ENCODE measurements at places on chromosomes 7 and 10. TPM values are rescaled to one million over a fixed set of nuclear protein-coding genes. Genes with fewer than 3 reads are reported as not detected.

- no peak for DNase-seq
Measured at GRCh38 chr7:43533801-43534479, 49.0 kb upstream of the STK17A start.

- DNase-seq, result no peak
Measured at GRCh38 chr7:149817301-149817771, 20.8 kb upstream of the ZNF862 start.

DNA sequence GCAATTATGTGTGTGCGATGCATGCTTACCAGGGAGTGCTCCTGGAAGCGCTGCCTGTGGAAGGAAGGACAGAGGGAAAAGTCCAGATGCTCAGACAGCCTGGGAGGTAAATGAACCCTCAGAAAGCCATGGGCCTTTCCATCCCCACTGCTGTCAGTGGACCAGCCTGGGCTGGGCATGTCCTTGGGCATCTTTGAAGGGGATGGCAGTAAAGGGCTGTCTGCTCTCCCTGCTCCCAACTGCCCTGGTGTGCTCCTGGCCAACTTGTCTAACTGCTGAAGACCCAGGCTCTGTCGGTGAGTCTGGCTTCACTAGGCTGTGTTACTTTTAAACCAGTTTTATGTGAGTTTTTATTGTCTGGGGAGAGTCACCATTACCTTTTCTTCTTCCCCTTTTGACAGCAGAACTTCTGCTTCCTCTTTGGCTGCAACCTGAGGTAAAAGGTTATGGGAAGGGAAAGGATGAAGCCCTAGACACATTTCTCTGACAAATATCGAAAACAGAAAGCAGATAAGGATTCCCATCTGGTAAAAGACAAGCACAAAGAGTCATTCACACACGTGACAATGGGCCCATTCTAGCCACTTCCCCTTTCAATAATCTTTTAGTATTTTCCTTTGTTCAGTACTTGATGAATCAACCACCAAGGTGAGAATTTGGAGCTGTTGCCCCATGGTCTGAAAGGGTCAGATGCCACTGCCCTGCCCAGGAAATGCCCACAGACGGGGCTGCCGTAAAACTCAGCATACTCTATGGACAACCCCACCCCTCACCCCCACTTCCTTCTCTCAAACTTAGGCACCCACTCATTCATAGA, 27.6 kb upstream of the PIK3AP1 start:
- peak; percentile 57 for DNase-seq

GRCh38 chr7:14858866-14859265, 43.7 kb downstream of the DGKB start:
- no peak for DNase-seq

GRCh38 chr7:147047696-147048095, 931.1 kb downstream of the CNTNAP2 start:
- DNase-seq, result no peak

- no peak for DNase-seq
Measured at GRCh38 chr7:29969738-29970137, 19.9 kb downstream of the SCRN1 start.

DNA sequence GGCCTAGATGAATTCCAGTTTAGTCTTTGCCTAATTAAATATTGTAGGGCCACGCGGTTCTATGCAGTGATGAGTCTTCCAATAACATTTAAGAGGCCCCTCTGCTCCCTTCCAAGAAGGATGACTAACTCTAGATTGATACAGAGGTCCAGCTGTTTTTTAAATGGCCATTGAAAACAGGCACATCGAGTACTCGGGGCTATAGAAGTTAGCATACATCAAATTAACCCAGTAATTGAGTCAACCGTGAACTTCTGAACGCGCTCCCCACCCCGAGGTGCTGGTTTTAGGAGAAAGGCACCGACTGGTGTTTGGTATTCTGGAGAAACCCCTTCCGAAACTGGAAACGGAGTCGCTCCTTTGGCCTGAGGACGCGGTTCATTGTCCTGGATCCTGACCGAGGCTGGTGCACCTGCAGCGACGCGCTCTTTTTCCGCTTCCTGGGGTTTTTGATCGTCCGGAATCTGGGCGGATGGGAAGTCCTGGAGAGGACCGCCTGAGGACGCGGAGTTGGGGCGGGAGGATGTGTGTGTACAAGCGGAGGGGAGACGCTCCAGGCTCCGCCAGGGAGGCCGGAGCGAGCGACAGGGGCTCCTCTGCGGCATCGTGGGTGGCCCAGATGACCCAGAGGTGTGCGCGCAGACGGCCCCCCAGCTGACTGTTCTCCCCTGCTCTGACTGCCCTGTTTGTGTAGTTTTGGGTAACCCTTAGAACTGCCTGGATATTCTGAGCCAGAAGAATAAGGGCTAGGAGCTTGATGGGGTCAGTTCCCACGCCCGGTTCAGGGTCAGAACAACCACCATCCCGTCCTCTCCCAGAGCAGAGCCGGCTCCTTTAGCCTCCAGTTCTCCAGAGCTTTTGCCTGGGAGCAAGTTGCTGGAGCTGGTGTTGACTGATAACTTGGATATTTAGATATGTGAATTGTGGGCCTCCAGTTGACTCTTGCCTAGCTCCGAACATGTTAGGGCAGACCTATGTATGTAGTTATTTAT, 711 bp downstream of the FAM221A start:
- DNase-seq, result peak; percentile 5

DNA sequence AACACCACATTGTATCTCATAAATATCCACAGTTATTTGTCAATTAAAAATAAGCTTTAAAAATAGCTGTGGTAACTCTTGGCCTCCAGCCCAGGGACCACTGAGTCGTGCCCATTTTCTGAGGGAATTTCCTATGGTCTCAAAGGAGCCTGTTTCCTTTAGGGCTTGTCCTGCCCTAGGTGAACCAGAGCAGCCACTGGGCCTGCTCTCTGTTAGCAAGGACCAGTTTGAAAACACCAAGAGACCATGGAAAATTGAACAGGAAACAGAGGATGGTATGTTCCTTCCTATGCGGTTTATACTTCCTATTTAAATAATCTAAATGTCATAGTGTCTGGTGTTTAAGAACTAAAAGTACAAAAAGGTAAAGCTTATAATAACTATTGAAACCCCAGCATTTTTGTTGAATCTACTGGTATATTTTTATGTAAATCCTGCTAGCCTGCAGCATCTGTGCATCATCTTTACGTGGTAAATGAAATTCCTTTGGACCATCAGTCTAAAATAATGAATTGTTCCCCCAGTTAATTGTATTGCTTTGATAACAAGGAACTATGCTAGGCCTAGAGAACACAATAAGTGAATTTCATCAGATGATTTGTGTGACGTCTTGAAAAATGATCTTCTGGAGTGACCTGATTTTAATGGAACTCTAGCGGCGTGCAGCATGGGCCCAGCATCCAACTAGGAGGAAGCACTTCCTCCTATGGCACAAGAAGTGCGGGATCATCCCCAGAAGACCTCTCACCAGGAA, 333.7 kb downstream of the GFRA1 start:
- no peak for DNase-seq

DNA sequence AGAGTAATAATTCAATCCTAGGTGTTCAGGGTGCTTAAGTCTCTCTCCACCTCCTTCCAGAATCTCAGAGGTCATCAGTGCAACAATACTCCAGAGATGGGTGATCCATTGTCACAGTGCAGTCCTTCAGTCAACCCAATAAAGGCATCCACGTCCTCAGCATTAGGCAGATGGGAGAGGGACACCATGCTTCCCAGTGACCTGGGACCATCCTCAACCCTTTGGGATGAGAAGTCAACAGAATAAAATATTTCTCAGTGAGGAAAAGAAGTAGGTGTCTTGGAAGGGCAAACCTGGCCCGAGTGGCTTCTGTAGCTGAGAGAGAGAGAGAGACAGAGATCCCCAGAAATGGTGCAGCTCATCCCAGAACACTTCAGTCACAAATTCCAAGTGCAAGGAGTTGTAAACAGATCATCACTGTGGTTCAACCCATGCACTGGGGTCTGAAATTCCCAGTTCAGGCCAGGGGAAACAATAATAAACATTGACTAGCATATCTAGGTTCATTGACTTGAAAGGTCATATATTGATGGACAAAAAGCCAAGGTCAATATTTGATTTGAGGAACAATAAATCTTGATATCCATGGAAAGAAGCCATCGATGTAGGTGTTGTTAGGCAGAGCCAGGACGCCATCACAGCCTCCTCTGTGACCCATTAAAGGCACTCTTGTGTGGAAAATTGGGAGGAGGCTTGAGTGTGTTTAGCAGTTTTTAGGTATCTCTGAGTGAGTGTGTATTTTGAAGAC, 256.0 kb upstream of the ZMIZ1 start:
- DNase-seq, result no peak

DNA sequence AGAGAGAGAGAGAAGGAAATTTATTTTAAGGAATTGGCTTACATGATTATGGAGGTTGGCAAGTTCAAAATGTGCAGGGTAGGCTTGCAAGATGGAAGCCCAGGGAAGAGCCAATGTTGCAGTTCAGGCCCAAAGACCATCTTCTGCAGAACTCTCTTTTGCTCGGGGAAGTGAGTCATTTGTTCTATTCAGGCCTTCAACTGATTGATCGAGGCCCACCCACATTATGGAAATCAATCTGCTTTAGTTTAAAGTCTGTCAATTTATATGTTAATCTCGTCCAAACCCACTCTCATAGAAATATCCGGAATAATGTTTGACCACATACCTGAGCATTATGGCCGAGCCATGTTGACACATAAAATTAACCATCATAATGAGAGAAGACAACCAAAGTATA, 113.3 kb upstream of the CXCL12 start:
- no peak for DNase-seq

GRCh38 chr10:52143338-52143737, 170.7 kb upstream of the DKK1 start:
- DNase-seq, result no peak

DNA sequence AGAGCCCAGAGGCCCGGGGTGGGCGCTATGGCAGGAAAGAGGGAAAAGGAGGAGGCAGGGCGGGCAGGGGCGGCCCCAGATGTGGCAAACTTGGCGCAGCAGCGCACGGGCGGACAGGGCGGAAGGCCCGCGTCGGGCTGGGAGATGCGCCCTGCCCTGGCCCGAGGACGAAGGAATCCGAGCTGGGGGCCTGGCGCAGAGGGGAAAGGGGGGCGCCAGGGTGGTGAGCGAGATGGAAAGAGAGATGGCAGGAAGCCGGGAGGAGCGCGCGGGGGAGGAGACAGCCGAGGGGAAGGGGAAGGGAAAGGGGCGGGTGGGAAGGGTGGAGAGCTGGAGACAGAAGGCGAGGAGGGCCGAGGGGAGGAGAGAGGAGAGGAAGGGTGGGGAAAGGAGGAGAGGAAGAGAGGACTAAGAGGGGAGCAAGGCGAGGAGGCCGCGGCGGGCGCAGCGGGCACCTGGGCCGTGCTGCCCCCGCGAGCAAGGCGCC, at the start of gene MARVELD1:
Gene MARVELD1, plus strand, starts transcription at position 392 of the 487 bp plus-strand sequence. CDS start 147 bp downstream, outside the sequence.
- DNase-seq, result no peak

DNA sequence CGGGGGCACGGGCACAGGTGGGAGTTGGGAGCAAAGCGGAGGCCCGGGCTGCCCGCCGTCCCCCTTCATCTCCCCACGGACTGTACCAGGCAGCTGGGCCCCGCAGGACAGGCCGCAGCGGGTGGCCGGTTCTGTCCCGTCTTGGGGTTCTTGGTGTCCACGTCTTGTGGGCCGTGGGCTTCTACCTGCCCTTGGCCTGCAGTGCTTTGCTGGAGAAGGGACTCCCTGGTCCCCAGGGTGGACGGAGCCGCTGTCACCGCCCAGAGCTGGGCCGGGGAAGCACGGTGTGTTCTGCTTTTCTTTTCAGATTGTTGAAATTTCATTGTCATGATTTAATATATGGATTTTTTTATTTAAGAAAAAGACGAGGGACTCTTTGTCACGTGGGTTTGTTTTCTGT, 11.8 kb downstream of the MAFK start:
- no peak for DNase-seq

DNA sequence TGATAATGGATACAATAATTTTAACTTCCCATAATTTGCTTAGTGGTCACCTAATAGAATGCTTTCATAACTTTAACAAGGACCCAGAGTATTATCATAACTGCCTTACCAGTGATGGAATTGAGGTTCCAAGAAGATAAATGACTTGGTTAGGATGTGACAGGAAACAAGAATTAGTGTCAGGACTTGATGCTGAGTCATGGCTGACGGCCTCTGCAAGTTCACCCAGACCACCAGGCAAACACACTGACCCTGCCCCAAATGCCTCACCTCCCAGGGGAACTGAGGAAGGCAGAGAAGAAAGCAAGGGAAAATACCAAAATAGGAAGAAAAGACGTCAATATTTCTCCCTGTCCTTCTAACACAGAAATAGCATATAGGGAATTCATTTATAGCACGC, 636.3 kb downstream of the PARD3 start:
- no peak for DNase-seq

- DNase-seq, result peak; percentile 90
Measured at GRCh38 chr7:106071356-106071998, 40.6 kb downstream of the SYPL1 start.

The PDE6C gene
- total RNA-seq, result not detected

The TLX1 gene
- not detected for total RNA-seq

The SLC39A12 gene
- not detected for total RNA-seq

The ADRA2A gene
- total RNA-seq, result 6.5 TPM
